ENCODE measurements at places on chromosomes 6 and 20.

DNA sequence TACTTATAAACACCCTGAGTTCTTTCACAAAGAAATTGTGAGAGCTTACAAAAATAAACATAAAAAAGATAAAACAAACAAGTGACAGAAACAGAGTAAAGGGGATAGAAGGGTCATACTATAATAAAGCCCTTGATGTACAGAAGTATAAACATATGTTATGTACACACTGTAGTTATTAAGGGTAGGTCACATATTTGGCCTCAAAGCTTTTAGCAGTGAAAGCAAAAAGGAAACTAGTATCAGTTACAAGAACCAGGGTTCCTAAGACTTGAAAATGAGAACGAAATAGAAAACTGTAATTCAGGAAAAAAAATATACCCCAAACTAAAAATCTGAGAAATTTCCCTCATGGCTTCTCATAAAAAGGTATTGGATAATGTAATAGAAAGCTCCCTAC lies 380.6 kb downstream of the HDGFL1 start:
- no peak for DNase-seq

DNA sequence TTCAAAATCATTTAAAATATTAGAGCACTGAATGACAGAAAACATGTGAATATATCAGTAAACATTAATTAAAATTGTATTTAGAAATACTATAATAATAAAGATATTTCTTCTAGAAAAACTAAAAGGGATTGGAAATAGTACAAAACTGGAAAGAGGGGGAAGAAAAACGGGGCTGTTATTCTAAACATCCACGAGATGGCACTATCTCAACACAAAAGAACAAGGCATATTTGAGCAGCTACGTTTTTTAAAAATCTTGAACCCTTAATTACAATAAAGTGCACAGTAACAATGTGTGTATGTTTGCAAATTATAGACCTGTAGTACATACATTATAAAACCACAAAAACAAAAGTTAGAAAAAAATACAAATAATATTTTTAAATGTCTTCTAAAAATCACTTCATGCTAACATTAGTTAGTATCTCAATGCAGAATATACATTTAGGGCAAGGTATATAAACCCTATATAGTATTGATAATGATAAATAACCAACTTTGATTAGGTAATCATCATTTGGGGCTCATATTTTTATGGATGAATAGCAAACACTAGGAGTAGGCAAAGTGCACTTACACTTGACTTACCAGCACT lies 42.5 kb upstream of the PNISR start:
- no peak for DNase-seq

- DNase-seq: no peak
These were observed 4.5 kb downstream of the HIVEP2 start for GRCh38 chr6:142940487-142940886.

- no peak for DNase-seq
These were observed 361.0 kb downstream of the TAF4 start for GRCh38 chr20:61704661-61705060.

GRCh38 chr6:9361749-9362148 lies 926.4 kb upstream of the SLC35B3 start:
- no peak for DNase-seq

GRCh38 chr20:36579996-36580545 lies 6.7 kb downstream of the TGIF2 start:
- no peak for DNase-seq

- DNase-seq: peak; percentile 85
These were observed 790 bp downstream of the TOX2 start for GRCh38 chr20:43915211-43916072.

DNA sequence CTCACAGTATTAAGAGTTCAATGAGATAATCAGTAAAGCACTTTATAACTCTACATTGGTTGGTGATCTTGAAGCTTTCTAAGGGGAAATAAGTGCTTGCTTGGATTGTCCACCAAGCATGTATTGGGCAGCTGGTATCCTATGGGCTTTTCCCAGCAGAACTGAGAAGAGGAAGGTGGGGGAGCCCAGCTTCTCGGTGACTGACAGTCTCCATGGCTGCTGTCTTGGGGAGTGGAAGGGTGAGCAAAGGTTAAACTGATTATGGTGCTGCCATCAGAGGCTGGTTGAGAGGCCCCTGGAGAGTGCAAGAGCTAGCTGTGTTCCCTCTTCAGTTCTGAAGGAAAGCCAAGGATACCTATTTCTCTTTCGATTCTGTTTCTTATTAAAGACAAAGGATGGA lies 35.5 kb upstream of the ADTRP start:
- DNase-seq: no peak

GRCh38 chr20:32896521-32897280 lies 38.0 kb downstream of the EFCAB8 start:
- DNase-seq: no peak

- no peak for DNase-seq
These were observed 13.7 kb downstream of the RIPK1 start for GRCh38 chr6:3081960-3082359.

- peak; percentile 89 for DNase-seq
These were observed 18.2 kb downstream of the PPARD start for GRCh38 chr6:35360349-35361138.

All from endodermal cell (in vitro differentiated cells).